ENCODE measurements at places on chromosomes 5 and 9. TPM values are rescaled to one million over a fixed set of nuclear protein-coding genes. Genes with fewer than 3 reads are reported as not detected.

ORM1 gene
- 0.62 TPM for polyA plus RNA-seq

KIF24 gene
- polyA plus RNA-seq = 16.3 TPM

C9orf50 gene
- polyA plus RNA-seq = not detected

SV2C gene
- 0.07 TPM for polyA plus RNA-seq

Measured in muscle of leg (tissue), 16 donors.